ENCODE measurements at places on chromosomes 11 and 22.

DNA sequence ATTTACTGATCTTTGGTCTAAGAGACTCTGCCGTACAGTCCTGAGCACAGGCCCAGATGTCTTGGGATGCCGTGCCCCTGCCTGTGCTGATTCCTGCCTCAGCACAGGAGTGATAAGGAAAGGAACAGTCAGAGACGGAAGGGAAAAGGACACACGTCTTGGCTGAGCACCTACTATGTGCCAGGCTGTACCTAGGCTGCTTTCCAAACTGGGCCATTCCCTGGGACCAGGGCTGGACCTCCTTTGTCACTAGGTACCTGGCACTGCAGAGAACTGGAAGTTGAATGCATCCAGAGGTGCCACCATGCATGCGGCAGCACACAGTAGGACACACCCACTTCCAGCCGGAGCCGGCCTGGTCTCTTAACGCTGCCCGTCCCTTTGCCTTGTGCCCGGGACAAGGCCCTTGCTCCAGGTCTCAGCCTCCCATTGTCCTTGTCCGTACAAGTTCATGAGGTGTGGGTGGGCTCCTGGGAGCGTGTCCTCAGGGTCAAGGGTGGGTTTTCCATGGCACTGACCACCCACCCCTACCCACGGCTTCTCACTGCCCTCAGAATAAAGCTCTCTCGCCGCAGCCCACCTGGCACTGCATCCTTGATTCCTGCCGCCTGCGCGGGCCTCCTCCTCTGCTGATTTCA is 1.1 kb upstream of the SSTR3 start:
- DNase-seq: no peak

DNA sequence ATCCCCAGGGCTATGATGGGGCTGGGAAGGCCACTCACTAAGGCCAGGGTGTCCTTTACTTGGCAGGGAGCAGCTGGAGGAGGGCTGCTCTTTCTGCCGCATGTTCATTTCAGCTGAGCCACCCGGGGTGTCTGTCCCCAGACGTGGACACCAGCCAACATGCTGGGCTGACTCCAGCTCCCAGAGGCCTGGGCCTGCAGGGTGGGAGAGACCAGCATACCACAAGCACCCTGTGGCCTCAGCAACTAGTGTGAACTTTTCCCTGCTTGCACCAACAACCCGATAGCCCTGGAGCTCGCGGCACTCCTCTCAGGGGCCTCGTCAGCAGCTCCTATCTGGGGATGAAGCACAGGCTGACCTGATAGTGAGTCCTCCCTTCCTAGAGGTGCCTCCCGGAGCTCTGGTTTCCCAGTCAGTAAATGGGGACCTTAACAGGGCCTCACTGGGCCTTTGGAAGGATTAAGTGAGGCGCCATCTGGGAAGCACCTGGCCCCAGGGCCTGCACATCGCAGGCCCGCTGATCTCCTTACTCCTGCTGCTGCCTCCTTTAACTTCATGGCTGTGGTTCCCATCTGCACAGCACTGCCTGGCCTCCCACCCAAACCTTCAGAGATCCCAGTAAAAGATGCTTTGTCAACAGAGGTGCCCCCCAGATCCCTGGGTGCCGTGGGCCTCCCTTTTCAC is 83.4 kb downstream of the GALNT18 start:
- DNase-seq: no peak

DNA sequence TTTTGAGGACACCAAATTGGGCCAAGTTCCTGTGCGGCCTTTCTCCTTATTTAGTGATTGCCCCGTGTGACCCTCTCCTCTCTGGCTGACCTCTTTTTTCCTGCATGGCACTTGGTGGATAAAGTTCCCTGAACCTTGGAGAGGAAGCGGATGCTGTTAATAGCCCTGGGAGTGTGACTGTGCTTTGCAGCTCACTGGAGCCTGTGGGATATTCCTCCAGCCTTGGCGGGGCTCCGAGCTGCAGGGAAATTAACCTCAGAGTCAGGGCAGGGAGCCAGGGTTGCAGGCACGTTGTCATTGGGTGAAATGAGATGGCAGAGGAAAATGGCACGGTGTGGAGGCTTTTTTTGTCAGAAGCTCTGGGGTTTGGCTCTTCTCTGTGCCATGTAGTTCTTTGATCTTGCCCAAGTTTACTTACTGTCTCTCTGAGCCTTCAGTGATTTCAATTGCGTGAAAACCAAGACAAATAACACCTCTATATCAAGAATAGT is 965 bp downstream of the OR9Q1 start:
- peak; percentile 20 for DNase-seq

DNA sequence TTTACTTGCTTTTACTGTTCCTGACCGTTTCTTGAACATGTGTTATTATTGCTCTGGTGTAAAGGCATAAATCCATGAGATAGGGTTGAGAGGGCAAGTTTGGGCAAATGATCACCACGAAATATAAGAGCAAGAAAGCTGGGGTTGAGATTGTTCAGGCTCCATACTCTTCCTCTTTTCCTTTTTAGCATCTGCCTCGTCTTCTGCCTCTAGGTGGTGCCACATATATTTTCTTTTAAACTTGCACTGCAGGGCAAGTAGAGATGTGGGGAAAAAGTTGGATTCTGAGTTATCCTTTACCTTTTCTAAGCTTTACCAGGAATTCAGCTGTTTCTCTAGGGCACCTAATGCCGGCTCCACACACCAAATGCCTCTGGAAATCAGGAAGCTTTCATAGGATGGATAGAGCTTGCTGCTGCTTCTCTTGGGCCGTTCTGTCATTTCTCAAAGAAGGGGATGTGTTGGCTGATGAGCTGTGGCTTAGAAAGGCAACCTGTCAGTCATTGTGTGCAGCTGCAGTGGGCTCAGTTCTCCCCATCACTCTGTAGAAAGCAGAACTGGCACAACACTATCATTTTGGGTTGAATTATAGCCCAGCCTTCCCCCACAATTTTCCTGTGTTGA is 98.2 kb downstream of the LDLRAD3 start:
- DNase-seq: no peak

GRCh38 chr22:22060200-22061084 is 77.9 kb upstream of the TOP3B start:
- no peak for DNase-seq

Measured in right renal pelvis (tissue), 4 donors.